ENCODE measurements at places on chromosomes 7 and 10.
A peak's percentile ranks its signal among the peaks of the same experiment; 100 is the strongest.

GRCh38 chr7:135508883-135509588 is 866 bp downstream of the CNOT4 start:
- peak overlapping the region; percentile 83 for H3K4me3 ChIP-seq
- H3K27ac ChIP-seq: peak overlapping the region; percentile 88
- H3K4me1 ChIP-seq: no peaks in the 10 kb centered on the region
- H3K27me3 ChIP-seq: no peaks in the 10 kb centered on the region
- H3K36me3 ChIP-seq: no peaks in the 10 kb centered on the region

GRCh38 chr7:1950452-1951158 is 280.5 kb downstream of the ELFN1 start:
- H3K27ac ChIP-seq: no peak overlapping the region
- H3K4me1 ChIP-seq: no peaks in the 10 kb centered on the region
- no peak overlapping the region for H3K4me3 ChIP-seq
- no peaks in the 10 kb centered on the region for H3K36me3 ChIP-seq
- DNase-seq: no peak
- no peaks in the 10 kb centered on the region for H3K27me3 ChIP-seq

DNA sequence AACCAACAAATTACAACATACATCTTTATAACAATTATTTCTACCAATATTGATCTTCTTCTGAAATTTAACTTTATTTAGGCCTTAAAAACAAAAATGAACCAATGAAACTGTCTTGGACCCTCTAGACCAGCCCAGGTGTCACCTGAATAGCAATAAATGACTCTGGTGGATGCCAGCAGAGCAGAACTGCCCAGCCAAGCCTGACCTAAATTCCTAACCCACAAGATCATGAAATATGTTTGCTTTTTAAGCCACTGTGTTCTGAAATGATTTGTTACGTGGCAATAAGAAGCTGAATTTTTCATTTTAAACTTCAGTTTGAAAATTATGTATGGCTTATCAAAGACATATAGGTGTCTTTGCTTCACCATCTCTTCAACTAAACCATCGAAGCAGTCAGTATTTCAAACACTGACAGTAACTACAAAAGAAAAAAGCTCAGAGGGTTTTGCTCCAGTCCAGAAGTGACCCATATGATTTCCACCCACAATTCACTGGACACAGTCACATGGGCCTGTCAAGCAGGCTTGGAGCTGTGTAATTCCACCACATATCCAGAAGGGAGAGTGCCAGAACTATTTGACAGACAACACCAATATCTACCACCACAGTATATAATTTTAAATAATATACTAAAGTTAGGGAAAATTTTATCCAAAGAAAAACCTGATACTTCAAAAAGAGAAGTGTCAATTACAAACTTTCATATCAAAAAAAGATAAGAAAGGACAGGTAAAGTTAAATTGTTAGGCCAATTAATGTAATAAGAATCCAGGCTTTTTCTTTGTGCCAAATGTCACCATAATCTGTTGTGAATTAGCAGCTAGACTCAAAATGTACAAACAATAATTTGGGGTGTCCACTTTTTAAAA is 94.5 kb downstream of the KMT2C start:
- H3K27me3 ChIP-seq: no peaks in the 10 kb centered on the region
- no peak overlapping the region for H3K27ac ChIP-seq
- H3K4me3 ChIP-seq: no peak overlapping the region
- no peaks in the 10 kb centered on the region for H3K36me3 ChIP-seq
- H3K4me1 ChIP-seq: no peaks in the 10 kb centered on the region

DNA sequence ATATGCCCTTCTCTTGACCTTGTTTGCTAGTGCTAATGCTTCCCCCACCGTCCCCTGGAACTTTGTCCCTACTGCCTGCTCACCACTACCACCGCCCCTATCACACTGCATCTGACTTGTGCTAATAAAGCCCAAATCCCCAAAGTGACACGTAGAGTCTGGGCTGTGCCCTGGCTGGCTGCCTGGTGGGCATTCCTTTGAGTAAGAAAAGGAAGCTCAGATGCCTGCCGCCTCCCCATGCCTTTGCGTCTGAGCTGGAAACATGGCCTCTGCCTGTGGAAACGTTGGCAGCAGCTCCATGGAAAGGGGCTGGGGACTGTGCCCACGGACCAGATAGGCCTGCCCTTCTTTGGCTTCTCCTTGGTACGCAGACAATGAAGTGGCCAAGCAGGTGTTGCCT is 138.3 kb downstream of the CYP26A1 start:
- H3K36me3 ChIP-seq: no peaks in the 10 kb centered on the region
- no peak for DNase-seq
- H3K27me3 ChIP-seq: no peaks in the 10 kb centered on the region

DNA sequence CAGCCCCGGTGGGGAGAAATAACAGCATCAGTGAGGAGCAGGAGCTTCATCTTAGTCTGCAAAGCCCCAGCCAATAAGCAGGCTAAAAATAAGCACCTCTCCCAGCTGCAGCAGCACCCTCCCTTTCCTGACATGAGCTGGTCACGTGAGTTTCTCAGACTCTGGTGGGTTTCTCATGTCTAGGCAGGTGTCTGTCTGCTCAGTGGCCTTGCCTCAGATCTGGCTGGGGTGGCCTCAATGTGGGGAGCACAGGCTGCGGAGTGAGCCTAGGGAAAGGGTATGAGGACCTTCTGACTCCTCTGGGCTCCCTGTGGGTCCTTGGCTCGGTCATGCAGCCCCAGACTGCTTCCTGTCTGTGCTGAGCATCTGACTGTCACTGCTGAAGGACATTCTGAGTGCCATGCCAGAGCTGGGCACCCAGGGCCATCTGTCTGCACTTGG is 81.6 kb upstream of the LRRC4 start:
- H3K36me3 ChIP-seq: no peaks in the 10 kb centered on the region
- H3K4me1 ChIP-seq: no peaks in the 10 kb centered on the region
- H3K27me3 ChIP-seq: no peaks in the 10 kb centered on the region
- H3K4me3 ChIP-seq: no peak overlapping the region
- H3K27ac ChIP-seq: no peak overlapping the region

- no peaks in the 10 kb centered on the region for H3K27me3 ChIP-seq
- no peak overlapping the region for H3K27ac ChIP-seq
- H3K4me3 ChIP-seq: no peak overlapping the region
- DNase-seq: no peak
- no peaks in the 10 kb centered on the region for H3K36me3 ChIP-seq
- H3K4me1 ChIP-seq: no peaks in the 10 kb centered on the region
Measured at GRCh38 chr10:34590793-34591192, 224.3 kb downstream of the PARD3 start.

- no peak overlapping the region for H3K27ac ChIP-seq
- H3K4me1 ChIP-seq: no peaks in the 10 kb centered on the region
- no peak overlapping the region for H3K4me3 ChIP-seq
- no peaks in the 10 kb centered on the region for H3K36me3 ChIP-seq
Measured at GRCh38 chr10:22369434-22370072, 24.3 kb downstream of the SPAG6 start.

GRCh38 chr10:22365644-22366434 is 20.5 kb downstream of the SPAG6 start:
- no peak for DNase-seq
- peaks cover 3% of the 10 kb centered on the region for H3K27me3 ChIP-seq
- H3K36me3 ChIP-seq: no peaks in the 10 kb centered on the region
- H3K27ac ChIP-seq: no peak overlapping the region
- H3K4me1 ChIP-seq: no peaks in the 10 kb centered on the region

DNA sequence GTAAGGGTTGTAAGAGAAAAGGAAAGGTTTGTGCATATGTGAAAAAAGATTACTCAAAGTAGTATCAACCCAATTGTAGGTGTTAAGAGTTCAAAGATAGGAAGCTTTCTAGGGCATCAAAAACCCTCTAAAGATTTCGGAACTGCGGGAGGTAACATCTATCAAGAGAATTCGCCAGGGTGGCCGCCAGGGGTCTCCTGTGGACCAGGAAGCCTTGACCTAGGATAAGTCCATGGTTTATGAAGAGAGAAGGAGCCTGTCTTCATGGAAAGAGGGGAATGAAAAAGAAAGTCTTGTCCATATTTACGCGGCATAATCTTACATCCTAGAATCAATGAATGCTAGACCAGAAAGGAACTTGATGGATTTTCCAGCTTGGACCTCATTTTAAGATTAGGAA is 140.7 kb upstream of the CALCR start:
- H3K4me3 ChIP-seq: no peak overlapping the region
- no peaks in the 10 kb centered on the region for H3K36me3 ChIP-seq
- no peak overlapping the region for H3K27ac ChIP-seq
- H3K27me3 ChIP-seq: no peaks in the 10 kb centered on the region

DNA sequence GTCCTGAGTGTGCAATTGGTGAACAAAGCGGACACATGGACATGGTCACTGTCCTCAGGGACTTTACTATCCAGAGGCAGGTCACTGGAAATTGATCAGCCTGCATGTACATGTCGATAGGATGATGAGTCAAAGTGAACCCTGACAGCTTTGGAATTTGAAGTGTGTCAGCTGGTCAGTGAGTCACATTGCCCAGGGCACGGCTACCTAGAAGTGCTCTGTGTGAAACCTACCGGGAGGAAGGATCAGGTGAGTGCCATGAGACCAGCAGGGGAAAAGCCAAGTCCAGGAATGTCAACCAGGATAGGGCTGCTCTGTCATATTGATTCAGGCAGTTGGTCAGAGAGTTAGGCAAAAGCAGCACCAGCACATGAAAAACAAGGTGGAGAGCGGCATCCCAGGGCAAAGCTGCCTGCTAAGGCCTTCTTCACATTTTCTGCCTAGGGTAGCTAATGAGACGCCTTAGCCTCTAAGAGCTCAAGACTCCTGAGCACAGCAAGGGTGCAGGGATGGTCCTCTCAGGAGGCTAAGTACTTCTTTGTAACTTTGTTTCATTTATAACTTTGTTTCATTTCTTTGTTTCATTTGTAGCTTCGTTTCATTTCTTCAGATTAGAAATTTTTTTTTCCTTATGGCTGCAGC is 19.4 kb upstream of the PDCD4 start:
- H3K4me1 ChIP-seq: no peaks in the 10 kb centered on the region
- H3K36me3 ChIP-seq: no peaks in the 10 kb centered on the region
- H3K4me3 ChIP-seq: no peak overlapping the region
- DNase-seq: no peak
- H3K27ac ChIP-seq: no peak overlapping the region
- no peaks in the 10 kb centered on the region for H3K27me3 ChIP-seq

DNA sequence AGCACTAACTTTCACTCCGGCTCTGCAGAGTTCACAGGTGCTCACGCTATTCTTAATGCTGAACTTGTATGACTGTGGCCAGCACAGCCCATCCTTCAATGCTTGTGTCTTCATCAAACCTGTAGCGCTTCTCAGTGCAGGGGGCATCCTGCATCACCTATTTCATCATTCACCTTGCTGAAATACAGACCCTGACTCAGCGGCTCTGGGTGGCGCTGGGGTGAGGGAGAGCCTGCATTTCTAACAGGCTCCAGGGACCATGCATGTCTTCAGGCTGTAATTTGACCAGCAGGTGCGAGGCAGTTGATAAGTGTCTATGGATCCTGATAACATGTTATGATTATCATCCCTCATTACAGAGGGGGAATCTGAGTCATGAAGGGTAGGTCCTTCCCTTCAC is 89.3 kb downstream of the VOPP1 start:
- H3K27ac ChIP-seq: no peak overlapping the region
- no peaks in the 10 kb centered on the region for H3K36me3 ChIP-seq
- no peak overlapping the region for H3K4me3 ChIP-seq
- no peaks in the 10 kb centered on the region for H3K4me1 ChIP-seq
- no peaks in the 10 kb centered on the region for H3K27me3 ChIP-seq

DNA sequence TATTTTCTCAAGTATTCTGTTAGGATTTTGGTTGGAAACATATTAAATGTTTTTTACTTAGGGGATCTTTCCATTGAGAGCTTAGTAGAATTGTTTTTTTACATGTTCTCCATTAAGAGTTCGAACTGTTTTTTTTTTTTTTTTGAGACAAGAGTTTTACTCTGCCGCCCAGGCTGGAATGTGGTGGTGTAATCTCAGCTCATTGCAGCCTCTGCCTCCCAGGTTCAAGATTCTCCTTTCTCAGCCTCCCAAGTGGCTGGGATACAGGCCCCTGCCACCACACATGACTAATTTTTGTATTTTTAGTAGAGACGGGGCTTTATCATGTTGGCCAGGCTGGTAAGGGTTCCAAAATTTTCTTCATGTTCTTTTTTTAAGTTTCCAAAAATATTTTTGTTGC is 33.2 kb downstream of the MPLKIP start:
- no peak overlapping the region for H3K4me3 ChIP-seq
- H3K27ac ChIP-seq: no peak overlapping the region
- H3K4me1 ChIP-seq: peaks cover 5% of the 10 kb centered on the region
- no peak for DNase-seq
- no peaks in the 10 kb centered on the region for H3K27me3 ChIP-seq

GRCh38 chr7:76236224-76236623 is 34.5 kb downstream of the SRRM3 start:
- no peak for DNase-seq
- no peaks in the 10 kb centered on the region for H3K36me3 ChIP-seq
- H3K27ac ChIP-seq: no peak overlapping the region
- H3K27me3 ChIP-seq: peaks cover 8% of the 10 kb centered on the region
- H3K4me1 ChIP-seq: no peaks in the 10 kb centered on the region

DNA sequence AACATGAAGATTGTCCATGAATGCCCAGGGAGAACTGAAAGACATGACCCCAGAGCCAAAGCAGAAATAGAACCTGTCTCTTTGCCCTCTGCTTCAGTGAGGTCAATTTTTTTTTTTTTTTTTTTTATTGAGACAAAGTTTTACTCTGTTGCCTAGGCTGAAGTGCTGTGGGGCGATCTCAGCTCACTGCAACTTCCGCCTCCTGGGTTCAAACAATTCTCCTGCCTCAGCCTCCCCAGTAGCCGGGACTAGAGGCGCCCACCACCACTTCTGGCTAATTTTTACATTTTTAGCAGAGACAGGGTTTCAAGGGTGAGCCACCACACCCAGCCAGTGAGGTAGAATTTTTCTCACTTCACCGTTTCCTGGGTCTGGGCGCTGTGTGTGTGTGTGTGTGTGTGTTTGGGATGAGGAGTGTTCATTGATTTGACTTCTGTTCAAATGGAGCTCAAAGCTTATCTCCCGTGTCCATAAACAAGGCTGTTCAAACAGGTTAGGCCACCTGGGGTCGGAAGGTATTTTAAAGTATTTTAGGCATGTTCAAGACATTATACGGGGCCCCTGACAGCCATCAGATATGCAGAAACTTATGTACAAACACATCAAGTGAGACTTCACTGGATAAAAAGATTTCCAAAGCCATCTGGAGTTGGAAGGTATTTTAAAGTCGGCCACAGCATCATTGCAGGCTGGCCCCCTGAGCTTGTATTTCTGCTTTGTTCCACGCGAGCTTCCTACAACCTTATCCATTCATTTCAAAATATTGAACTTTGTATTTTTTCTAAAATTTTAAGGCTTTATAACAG is 93.8 kb downstream of the MAP3K8 start:
- H3K4me3 ChIP-seq: no peak overlapping the region
- no peak for DNase-seq
- H3K27me3 ChIP-seq: no peaks in the 10 kb centered on the region
- no peak overlapping the region for H3K27ac ChIP-seq

DNA sequence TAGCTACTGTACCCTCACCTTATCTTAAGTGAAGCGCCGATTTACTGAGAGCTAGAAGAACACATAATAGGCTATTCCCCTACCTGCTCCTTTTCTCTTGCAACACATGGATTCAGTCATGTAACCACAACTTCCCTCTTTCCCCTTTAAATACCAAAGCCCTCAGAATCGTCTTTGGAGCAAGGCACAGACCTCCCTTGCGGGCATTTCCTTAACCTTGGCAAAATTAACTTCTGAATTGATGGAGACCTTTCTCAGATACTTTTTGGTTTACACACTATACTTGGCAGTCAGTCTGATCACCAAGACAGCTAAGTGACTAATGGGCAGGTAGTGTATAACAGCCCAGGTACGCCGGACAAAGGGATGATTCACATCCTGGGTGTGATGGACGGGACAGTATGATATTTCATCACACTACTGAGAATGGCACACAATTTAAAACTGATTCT is 72.7 kb upstream of the SEC61G start:
- no peaks in the 10 kb centered on the region for H3K36me3 ChIP-seq
- no peaks in the 10 kb centered on the region for H3K27me3 ChIP-seq
- no peak for DNase-seq
- H3K4me1 ChIP-seq: no peaks in the 10 kb centered on the region
